ENCODE measurements at places on chromosomes 2 and 18.

- no peak for DNase-seq
Measured at GRCh38 chr2:168375195-168375798, 80.8 kb upstream of the CERS6 start.

GRCh38 chr2:213266421-213266820 lies 17.8 kb upstream of the SPAG16 start:
- DNase-seq: no peak

- DNase-seq: no peak
Measured at GRCh38 chr2:179021258-179021657, 28.7 kb downstream of the CCDC141 start.

DNA sequence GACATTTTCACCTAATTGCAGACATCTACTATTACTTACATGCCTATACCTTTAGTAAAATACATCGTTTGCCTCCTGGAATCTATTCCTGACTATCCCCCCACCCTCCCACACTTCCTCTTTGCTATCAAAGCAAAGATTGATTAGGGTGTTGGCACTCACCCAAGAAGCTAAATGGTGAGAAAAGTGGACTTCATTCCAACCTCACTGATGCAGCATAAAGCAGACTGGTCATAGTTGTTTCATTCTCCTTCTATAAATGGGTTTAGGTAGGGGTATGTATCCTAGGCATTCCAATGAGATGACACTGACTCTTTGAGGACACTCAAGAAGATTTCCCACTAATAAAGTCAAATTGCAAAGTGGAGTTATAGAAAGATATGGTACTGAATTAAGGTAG lies 97.4 kb downstream of the LRP1B start:
- DNase-seq: no peak

DNA sequence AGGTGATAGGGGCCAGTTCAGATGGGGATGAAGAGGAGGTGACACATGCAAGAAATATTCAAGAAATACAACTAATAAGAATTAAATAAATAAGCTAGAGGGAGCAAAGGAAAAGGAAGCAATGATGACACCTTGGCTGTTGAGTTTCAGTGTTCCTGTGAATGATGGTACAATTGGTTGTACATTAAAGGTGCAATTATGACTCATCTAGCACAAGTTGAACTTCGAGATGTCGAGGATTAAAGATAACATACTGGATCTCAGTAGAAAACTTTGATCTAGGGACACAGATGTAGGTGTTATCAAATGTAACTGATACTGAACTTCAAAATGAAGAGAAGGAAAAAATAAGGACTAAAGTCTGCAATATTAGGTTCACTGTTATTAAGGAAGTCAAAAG lies 760.6 kb upstream of the CHAC2 start:
- DNase-seq: no peak

GRCh38 chr18:60543646-60544045 lies 171.1 kb upstream of the MC4R start:
- DNase-seq: no peak

DNA sequence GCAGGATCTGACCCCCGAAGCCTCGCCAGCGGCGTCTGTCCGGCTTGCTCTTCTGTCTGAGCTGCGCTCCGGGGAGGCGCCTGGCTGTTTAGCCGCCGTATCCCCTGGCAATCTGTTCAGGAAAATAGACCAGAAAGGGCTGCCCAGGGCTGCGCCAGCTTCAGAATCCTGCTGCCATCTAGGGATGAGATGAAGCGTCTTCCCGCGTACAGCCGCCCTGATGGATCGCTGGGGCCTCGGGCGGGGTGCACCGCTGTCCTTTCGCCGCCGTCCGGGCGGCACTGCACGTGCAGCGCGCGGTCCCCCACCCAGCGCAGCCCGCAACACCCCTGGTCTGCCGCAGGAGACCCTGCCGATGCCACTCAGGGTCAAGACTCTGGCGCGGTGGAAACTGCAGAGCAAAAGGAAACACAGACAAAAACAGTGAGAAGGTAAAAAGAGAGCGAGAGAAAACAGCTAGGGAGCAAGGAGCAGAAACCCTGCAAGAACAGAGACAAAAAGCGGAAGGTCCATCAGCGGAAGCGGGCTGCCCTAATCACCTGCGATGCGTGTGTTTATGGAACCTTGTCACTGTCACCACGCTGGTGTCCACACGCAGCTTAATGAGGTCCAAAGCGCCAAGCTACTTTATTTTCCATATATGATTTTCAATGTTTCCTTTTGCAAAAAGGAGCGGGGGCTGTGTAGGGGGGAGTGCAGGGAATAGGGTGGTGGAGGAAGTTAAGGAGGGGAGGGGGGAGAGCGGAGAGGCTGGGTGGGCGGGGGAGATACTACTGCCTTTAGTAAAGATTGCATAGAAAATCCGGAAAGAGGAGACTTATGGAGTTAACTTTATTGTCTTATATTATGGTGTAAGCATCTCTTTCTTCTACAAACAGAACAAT lies 2113.3 kb upstream of the PIK3C3 start:
- peak; percentile 31 for DNase-seq

DNA sequence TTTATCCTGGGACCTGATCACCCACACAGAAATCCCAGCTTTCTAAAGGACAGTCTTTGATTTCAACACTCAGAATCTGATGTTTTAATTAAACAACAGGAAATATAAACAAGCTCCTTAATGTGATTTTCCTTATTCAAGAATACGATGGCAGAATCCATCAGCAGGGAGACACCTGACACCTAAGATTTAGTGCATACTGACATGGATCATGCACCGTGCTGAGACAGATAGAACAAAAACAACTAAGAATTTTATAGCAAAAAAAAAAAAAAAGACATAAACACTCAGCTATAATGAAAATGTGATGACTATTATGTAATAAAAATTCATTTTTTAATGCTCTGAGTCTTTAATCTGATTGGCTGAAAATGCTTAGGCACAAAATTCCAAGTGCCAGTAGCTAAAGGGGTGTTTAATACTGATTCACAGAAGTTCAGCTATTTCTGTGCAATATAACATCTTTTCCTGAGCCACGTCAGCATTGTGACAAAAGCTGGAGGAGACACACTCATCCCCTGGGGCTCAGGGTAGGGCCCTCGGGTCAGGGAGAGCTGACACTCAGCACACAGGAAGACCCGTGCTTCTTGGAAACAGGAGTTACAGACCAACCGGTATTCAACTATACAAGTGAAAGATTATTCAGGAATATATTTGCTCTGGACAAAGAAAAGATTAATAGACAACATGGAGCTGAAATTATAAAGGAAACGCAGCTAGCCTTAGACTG lies 247.4 kb downstream of the FBXO15 start:
- DNase-seq: no peak

- no peak for DNase-seq
Measured at GRCh38 chr2:132754392-132754791, 84.4 kb upstream of the LYPD1 start.

DNA sequence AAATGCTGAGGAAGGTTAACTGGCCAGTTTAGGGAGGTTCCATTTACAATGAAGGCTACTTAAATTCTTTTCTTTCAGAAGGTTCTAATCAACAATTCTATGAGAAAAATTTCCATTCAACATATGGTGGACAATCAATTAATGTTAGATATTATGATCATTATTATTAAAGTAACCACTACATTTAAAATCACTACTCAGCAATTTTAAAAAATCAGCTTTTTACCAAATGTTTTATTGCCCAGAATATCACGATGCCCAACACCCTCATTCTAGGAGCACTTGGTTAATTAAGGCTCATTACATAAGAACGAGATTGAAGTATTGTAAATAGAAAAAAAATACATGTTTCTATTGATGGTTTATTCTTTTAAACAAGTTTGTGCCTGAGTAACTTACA lies 396.1 kb downstream of the NRXN1 start:
- DNase-seq: no peak

- DNase-seq: peak; percentile 50
Measured at GRCh38 chr2:173354073-173354581, 545 bp upstream of the CDCA7 start.

GRCh38 chr18:26438980-26439379 lies 109.4 kb downstream of the KCTD1 start:
- peak; percentile 15 for DNase-seq

DNA sequence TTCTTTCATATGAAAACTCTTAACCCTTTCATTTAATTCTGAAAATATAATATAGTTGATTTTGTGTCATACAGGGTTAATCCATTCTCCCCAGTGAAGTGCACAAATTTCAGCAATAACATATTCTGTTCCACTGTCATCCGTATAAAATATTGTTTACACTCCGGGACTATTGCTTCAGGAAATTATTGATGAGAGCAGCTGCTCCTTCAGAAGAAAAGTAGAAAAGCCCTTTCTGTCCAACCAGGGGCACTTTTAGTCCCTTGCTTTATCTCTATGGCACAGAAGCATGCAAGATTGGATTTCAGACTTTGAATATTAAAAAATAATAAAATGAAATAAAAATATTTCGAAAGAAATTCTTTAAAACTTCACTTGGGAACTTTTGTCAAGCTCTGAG lies 535.7 kb upstream of the SLC39A10 start:
- no peak for DNase-seq

GRCh38 chr2:141932261-141932660 lies 198.6 kb downstream of the LRP1B start:
- no peak for DNase-seq

DNA sequence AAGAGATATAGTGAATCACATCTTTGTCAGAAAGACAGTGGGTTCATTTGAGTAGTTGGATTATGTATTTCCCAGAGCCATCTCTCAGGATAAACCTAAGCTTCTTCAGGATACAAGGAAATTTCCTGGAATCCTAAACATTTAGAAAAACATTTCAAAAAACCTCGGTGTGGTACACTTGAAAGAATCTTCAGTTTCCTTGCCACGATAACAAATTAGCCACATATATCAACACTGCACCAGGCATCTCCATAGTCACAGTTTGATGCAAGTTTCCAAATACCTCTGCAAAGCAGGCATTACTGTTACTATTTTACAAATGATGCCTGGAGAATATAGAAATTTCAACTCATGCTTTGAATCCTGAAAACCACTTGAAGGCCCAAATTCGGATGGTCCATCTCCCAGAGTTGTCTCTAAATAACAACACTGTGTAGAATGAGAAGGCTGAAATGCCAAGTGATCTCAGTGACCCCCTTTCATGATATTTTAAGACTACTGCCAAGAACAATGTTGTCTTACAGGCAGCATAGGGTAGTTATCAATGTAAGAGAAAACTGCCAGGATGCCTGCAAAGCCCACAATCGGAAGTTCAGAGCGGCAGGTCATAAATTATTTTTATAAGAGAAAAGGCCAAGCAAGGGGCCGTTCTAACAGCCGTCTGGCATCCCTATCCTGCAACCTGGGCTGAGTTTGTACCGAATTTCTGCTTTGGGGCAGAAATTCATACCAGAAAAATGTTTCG lies 307.9 kb downstream of the TXNL1 start:
- DNase-seq: peak; percentile 94

GRCh38 chr2:166230724-166231070 lies 102.9 kb upstream of the SCN1A start:
- no peak for DNase-seq

DNA sequence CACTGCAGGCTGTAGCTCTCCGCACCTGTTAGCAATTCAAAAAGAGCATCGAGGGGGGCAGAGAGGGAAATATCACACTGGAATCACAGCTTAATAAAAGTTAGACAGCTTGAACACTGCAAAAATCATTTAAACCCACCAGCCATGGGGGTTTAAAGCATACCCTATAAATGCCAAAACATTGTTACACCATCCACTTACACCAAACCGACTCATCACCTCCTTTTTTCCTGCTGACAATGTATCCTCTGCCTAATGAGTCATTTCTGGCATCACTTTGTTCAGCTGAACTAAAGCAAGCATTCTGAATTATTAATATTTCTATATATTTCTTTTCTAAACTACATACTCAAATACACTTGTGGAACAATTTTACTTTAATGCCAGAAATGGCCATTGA lies 21.6 kb downstream of the MC4R start:
- DNase-seq: no peak

- no peak for DNase-seq
Measured at GRCh38 chr2:47660168-47660567, 122.8 kb upstream of the MSH6 start.

DNA sequence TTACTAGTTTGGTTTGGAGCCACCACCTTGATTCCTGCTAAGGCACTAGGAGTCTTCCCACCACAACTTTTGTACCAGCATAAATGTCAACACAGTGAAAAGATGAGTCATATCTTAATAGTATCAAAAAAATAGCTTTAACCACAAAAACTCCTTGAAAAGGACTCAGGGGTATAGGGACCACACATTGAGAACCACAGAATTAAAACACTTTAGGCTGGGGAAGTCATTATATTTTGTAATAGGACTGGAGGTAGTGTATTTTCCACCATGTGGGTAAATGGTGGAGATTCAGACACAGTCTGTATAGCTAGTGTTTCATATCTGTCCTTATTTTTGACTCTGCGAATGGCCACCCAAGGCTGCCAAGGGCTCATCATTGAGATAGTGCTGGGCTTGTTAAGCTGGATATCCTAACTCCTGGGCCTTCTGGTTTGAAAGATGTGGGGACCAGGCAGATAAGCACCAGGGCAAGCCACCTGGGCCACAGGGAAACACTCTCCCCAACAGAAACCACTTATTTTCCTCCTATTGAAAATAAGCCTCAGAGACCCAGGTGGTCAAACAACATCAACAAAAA lies 19.1 kb upstream of the FHL2 start:
- DNase-seq: peak; percentile 84

DNA sequence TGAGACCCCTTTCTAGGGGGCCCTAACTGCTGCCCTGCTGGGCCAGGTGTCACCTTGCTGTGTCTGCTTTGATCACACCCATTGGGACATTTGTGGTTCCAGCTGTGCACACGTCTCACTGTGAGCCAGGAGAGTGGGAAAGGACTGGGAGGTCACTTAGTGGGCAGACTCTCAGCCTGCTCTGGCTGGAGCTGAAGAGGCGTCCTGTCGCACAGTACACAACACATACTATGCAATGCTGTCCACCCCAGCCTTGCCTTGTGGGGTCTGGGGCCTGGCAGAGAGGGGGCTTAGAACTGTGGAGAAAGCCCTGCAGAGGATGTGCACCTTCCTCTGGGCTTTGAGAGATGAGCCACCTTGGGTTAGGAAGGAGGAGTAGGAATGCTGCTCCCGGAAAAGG lies 25.3 kb upstream of the ASPRV1 start:
- DNase-seq: no peak

GRCh38 chr2:10009271-10009810 lies 34.0 kb upstream of the KLF11 start:
- no peak for DNase-seq

- DNase-seq: no peak
Measured at GRCh38 chr18:9707381-9708056, 582 bp upstream of the RAB31 start.

DNA sequence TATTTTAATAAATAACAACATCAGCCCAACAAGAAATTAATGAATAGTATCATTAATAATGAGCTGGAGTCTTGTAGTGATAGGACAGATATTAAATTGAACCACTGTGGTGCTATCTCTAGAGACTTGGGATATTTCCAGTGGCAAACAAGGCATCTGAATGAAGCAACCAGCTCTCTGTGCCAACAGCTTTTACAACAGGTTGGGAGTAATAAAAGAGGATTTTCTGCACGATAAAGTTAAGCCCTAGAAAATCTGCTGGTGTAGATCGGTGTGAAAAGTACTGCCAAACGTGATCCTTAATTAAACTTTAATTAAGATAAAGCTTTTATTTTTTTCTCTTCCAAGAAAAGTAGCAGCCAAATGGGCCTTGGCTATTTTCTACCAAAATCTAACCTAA lies 385.5 kb downstream of the NR4A2 start:
- no peak for DNase-seq

- no peak for DNase-seq
Measured at GRCh38 chr2:25104736-25105135, 62.9 kb downstream of the EFR3B start.
